ENCODE measurements at places on chromosomes 12 and 14.

DNA sequence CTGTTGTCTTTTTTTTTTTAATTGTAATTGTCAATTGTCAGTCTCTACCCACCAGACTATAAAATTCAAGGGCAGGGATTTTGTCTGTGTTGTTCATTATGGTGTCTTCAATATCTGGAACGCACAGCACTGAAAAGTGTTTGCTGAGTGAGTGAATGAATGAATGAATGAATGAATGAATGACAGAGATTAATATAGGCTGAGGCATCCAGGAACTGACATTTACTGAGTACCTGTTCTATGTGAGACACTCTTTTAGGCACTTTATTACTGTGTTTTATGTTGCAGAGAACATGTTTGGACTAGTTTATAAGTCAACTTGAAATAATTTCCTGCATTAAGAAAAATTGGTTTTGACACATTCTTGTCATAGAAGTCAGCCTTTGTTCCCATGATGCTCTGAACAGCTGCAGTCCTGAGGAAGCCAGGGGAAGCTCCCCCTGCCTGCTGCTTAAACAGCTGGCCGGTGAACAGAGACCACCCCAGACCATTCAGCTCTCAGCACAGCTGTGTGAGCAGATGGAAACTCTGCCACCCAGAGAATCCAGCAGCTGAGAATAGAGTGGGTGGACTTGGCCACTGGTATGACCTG, 160.7 kb upstream of the CCND2 start:
- DNase-seq: no peak

DNA sequence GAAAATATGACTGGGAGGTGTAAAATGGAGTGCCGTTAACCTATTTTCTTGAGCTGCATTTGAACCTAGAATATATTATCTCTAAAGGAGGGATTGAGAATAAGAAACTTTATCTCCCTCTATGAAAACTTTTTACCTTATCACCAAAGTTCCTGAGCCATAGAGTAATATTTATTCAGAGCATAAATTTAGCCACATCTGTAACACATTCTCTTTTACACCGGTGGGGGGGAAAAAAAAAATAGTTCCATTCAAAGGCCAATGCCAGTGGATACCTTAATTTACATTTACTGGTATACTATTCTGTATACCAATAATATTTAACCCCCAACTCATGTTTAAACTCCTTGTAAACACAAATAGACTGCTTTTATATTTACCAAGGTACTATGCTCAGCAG, 21.7 kb downstream of the CERS5 start:
- no peak for DNase-seq

- DNase-seq: peak; percentile 25
Measured at GRCh38 chr12:75208856-75209811, 505 bp downstream of the KCNC2 start.

GRCh38 chr14:94103554-94104150, 6.9 kb upstream of the IFI27 start:
- DNase-seq: no peak

- DNase-seq: no peak
Measured at GRCh38 chr14:57487771-57488170, 5.9 kb downstream of the CCDC198 start.

DNA sequence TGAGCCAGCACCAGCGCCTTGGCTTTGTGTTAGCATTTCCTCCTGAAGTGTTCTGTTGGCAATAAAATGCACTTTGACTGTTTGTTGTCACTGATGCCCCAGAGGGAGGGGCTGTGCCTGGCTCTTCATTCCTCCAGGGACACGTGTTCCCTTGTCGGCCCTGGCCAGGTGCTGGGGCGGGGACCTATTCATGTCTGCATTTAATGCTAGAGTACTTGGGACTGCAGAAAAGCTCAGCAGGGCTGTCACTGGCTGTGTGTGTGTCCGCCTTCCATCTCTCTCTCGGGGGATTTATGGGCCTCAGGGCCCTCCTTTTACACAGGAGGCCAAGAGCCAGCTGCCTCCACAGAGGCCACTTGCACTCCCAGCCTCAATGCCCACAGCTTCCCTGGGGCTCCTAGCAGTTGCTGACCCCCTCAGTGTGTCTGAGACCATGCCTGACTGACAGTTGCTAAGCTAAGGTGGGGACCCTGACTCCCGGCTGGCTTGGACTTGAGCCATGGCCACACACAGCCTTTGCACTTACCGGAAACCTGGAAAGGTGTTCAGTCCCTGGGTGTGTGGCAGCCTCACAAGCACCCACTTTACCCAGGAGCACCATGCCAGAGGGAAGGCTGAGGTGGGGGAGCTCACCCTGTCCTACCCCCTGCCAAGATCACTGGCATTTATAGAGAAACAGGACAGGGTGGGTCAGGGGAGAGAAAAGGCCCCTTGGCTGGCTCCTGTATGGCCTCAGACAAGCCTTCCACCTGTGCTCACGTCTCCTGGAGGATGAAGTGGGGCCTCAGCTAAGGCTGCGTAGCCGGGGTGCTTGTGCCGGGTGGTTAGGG, 27.8 kb downstream of the HIP1R start:
- DNase-seq: no peak

- DNase-seq: no peak
Measured at GRCh38 chr12:56816491-56816890, 53.4 kb downstream of the HSD17B6 start.

- DNase-seq: peak; percentile 89
Measured at GRCh38 chr12:52010152-52010622, 3.4 kb downstream of the TAMALIN start.

DNA sequence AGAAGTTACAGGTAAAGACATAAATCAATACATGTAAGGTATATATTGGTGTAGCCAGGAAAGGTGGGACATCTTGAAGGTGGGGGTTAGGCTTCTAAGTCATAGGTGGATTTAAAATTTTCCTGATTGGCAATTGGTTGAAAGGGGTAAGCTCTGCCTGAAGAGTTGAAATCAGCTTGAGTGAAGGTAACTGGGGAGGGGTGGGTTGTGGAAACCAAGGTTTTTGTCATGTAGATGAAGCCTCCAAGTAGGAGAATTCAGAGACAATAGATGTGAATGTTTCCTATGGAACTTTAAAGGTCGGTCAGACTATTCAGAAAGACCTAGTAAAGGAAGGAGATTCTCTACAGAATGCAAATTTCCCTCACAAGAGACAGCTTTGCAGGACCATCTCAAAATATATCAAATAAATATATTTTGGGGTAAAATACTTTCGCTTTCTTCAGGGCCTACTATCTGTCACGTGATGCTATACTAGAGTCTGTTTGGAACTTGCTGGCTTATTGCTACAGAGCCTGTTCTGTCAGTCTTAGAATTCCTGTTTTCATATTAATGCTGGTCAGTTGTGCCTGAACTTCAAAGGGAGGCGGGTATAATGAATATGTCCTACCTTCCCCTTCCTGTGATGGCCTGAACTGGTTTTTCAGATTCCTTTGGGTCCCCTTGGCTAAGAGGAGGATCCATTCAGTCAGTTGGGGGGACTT, 20.6 kb upstream of the SPATA7 start:
- no peak for DNase-seq

GRCh38 chr12:118375348-118375747, 1.0 kb upstream of the SUDS3 start:
- DNase-seq: no peak

DNA sequence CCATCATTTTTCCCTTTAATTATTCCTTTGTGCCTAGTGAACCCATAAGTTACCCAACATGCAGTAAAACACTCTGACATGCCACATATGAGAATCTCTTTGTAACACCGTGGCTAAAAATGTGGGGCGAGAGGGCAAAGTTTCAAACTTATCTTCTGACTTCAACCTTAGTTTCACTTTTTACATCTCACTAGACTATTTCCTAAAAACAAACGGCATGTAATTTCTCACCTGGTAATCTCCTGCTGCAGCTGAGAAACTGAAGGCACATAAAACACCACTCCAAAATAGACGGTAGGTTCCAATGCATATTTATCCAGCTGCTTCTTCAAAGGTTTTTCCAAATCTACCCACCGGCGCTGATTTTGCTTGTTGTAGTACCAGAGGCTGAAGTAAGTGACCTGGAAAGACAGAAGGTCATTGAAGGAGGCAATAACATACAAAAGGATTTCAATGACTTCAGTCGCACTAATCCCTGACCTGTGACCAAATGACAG, 37.9 kb downstream of the PTPN21 start:
- no peak for DNase-seq

DNA sequence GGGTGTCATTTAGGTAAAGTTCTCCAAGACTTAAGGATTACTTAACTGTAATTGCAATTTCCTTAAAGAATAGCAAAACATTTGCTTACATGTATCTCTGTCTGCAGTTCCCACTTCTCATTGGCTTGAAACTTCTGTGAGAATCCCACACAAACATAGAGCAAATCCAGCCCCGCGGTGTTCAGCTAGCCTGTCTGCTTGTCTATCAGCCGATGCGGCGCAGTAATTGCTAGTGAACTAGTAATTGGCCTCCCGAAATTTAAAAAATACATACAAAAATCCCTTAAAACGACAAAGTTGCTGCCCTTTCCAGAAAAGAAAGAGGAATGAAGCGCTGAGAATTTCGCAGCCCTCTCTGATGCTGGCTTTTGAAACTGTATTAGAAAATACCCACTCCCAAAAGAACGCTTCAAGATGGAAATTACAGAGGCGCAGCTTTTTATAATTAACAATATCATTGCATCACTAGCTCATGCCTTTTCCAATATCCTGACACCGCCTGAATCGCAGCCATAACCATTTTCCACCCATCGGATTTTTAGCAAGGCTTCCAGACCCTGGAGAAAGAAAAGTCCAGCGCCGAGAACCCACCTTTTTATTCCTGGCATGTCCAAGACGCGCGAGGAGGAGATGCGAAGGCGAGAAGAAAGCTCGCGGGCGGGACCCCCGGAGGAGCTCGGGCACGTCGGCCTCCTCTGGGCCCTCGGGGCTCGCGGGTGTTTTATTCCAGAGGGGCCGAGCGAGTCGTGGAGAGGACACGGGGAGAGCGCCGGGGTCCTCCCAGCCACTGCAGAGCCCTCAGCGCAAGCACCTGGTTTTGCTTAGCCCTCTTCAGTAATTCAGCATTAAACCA, 646 bp downstream of the FBLN5 start:
- DNase-seq: no peak

GRCh38 chr14:75450381-75451276, 22.8 kb downstream of the JDP2 start:
- no peak for DNase-seq

DNA sequence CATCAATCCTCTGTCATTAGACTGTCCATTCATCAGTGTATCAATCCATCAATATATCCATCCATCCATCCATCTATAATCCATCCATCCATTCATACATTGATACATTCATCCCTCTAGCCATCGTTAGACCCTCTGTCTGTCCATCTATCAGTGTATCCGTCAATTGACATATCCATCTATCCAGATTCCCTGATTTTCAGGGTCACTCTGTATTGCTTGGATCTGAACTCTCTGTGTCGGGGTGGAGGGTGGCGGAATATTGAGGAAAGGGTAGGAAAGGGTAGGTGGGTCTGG, 17.1 kb downstream of the SDSL start:
- no peak for DNase-seq

DNA sequence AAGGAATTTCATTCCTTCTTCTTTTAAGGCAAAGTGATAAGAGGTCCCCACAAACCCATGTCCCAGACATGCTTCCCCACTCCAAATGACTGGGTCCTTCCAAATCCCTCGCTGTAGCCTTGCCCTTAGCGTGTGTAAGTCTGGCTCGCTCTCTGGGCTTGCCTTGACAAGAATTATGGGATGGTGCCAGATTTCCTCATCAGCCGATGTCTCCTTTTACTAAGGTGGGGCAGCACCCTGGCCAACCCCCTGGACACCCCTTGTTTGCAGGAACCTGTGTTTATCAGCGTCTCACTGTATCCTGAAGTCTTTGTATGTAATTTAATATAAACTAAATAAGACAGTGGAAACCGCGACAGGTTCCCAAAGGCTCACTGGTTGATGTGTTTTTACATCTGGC, 493.3 kb downstream of the EGLN3 start:
- no peak for DNase-seq

- no peak for DNase-seq
Measured at GRCh38 chr12:121915841-121916321, 2.5 kb upstream of the CFAP251 start.

DNA sequence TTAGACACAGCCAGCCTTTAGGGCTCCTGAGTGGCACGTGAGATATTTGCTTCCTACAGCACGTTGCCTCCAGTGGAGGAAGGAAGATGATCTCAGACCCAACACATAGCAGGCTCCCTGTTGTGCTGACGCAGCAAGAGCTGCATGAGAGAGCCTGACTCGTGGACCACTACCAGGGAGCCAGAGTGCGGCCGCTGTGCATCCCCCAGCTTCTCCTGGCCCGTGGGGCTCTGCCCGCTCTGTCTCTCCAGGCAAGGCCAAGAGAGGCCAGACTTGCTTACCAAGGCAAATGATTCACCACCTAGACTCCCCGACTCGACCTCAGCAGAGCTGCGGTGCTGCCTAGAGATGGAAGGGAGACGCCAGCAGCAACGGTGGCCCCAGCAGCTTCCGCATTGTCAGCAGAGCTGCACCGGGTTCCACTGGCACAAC, 37.5 kb downstream of the MAP3K9 start:
- no peak for DNase-seq
